Type B pancreatic cell (in vitro differentiated cells): ENCODE measurements at places on chromosomes 5 and 9. TPM values are rescaled to one million over a fixed set of nuclear protein-coding genes. Genes with fewer than 3 reads are reported as not detected.

GRCh38 chr5:141637767-141638419 is 1.1 kb downstream of the RELL2 start:
- H3K4me3 ChIP-seq, result peak overlapping the region; percentile 80
- H3K27me3 ChIP-seq, result peaks cover 5% of the 10 kb centered on the region
- H3K4me1 ChIP-seq, result peaks cover 15% of the 10 kb centered on the region
- H3K36me3 ChIP-seq, result peaks cover 5% of the 10 kb centered on the region
- DNase-seq, result peak; percentile 76

DNA sequence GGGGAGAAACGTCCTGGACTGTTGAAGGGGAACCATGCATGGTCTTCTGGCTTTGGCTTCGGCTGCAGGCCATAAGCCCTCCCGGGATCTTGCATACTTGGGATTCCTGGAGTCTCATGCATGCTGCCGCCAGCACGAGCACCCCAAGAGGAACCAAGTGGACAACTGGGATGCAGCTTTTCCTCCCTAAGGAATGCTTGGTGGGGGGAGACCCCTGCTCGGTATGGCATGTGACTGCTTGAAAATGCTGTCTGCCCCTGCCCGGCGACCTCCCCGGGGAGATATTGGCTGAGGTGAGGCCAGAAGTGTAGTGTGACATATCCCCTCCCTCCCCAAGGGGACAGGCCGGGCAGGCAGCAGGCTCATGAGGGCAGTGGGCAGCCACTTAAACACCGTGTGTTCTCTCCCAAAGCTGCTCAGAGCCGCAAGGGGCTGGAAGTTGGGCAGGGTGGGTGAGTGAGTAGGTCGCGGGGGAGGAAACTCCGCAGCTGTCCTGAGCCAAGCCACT is 15.7 kb downstream of the TMEM171 start:
- H3K4me3 ChIP-seq, result no peak overlapping the region
- peaks cover 9% of the 10 kb centered on the region for H3K4me1 ChIP-seq
- no peaks in the 10 kb centered on the region for H3K36me3 ChIP-seq
- H3K27me3 ChIP-seq, result peaks cover 11% of the 10 kb centered on the region

DNA sequence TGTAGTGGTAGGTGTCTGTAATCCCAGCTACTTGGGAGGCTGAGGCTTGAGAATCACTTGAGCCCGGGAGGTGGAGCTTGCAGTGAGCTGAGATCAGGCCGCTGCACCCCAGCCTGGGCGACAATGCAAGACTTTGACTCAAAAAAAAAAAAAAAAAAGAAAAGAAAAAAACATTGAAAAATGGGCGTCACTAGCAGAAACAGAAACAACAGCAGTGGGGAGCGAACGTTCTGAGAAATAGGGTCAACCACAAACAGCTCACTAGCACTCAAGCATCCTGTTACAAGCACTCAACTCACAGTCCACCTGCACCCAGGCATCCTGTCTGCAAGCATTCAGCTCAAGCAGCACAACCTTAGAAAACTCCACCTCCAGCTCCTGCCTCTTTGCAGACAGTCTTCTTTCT is 17.2 kb downstream of the TRIM14 start:
- peak overlapping the region; percentile 4 for H3K27ac ChIP-seq
- H3K36me3 ChIP-seq, result no peaks in the 10 kb centered on the region
- H3K4me1 ChIP-seq, result peaks cover 19% of the 10 kb centered on the region
- H3K4me3 ChIP-seq, result no peak overlapping the region
- no peak for DNase-seq

GRCh38 chr5:127923804-127924570 is 159.6 kb upstream of the SLC12A2 start:
- no peak overlapping the region for H3K27ac ChIP-seq
- H3K27me3 ChIP-seq, result no peaks in the 10 kb centered on the region
- no peaks in the 10 kb centered on the region for H3K36me3 ChIP-seq

The OGN gene
- 2.8 TPM in 1 of 2 replicates, not detected in the other for total RNA-seq

GRCh38 chr5:123093601-123094236 is 4.7 kb downstream of the PRDM6 start:
- H3K27me3 ChIP-seq, result peaks cover 92% of the 10 kb centered on the region
- H3K4me1 ChIP-seq, result peaks cover 19% of the 10 kb centered on the region
- H3K4me3 ChIP-seq, result peak overlapping the region; percentile 80
- peak overlapping the region; percentile 45 for H3K27ac ChIP-seq
- peaks cover 8% of the 10 kb centered on the region for H3K36me3 ChIP-seq
